Stimulated activated CD4-positive, alpha-beta T cell treated with anti-CD3 and anti-CD28 coated beads, Interleukin-15, amount 100 ng/mL, for 1 hour (primary cell): ENCODE measurements at places on chromosomes 6 and 20.

- DNase-seq: no peak
Measured at GRCh38 chr20:43959079-43959919, 44.6 kb downstream of the TOX2 start.

- no peak for DNase-seq
Measured at GRCh38 chr6:75374961-75375400, 90.4 kb upstream of the TMEM30A start.

DNA sequence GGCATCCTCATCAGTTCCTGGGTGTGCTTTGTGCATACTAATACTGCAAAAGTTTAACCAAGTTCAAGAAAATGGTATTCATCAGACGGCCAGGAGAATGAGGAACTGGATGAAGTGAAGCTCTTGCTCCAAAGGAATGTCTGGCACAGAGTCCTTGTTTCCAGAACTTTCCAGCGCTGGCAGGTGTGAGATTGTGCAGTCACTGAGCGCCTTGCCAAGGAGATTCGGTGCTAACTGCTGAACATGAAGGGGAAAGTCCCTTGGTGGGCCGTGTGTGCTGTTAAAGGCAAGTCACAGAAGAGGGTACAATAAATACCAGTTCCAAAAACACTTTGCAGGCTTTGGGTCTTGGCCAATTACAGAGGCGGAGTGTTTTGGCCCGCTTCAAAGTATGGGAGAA, 262.3 kb upstream of the SOX4 start:
- no peak for DNase-seq

- no peak for DNase-seq
Measured at GRCh38 chr20:32742322-32743236, 688 bp downstream of the COMMD7 start.

- no peak for DNase-seq
Measured at GRCh38 chr6:40880906-40881305, 158.1 kb downstream of the UNC5CL start.
